GM03348 (cell line): ENCODE measurements at places on chromosomes 16 and 17.
A peak's percentile ranks its signal among the peaks of the same experiment; 100 is the strongest.

- peak; percentile 91 for DNase-seq
Measured at GRCh38 chr16:50313596-50314478, 47.5 kb downstream of the ADCY7 start.

DNA sequence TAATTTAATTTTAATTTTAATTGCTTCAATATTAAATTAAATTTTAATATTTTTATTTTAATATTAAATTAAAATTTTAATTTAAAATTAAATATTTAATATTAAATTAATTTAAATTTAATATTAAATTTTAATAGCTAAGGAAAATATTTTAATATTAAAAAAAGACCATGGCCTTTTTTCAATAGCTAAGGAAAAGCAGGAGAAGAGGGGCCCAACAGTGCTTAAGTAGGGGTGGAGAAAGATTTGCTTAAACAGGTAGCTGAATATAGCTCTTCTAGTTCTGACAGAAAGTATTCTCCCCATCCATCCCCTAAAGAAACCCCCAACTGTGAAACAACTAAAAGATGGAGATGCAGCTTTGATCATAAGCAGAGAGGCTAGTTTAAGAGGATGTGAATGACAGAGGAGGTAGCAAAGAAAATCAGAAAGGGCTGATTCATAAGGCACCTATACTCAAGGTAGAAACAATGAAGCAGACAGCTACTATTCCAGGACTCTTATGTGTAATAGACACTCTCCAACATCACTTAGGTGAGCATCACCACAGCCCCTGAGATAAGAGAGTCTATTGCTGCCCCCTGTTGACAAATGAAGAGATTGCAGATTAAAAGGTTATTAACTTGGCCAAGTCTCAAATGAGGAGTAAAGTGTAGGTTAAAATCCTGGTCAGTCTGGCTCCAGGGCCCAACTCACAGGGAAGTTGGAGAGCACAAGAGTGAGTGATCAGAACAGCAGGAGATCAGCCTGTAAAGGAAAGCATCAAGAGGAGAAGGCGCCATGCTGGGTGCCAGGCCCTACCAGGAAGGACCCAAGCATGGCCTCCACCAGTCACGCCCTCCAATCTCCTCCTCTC lies 7.8 kb upstream of the RNASEK start:
- peak; percentile 59 for DNase-seq

DNA sequence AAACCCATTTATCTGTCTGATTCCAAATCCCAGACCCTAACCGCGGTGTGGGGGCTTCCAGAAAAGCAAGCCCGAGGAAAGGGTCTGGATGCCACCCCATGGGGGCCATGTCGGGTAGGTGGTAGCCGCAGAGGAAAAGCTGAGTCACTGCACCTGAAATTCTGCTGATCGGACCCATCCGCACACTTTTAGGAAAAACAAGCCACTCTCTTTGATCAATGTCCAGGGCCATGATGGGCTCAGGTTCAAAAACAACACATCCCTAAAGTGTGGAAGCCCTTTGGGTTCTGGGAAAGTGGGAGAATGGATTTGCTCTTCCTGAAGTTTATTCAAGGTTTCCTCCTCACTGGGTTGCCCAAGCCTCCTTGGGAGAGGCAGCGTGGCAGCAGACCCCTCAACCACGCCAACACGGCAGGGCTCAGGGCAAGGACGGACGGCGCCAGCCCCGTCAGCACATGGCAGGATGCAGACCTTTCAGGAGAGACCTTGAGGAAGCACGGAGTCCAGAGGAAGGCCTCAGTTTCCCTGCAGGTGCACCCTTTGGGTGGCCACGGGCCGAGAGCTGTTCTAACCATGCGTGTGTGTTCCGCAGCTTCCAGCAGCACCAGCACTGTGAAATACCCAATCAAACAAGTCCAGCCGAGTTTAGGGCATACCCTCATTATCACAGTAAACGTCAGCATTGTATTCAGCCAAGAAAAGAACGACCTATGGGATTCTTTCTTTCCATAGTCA lies 367.0 kb downstream of the FOXL1 start:
- no peak for DNase-seq

- DNase-seq, result peak; percentile 78
Measured at GRCh38 chr17:76736349-76737081, 616 bp downstream of the SRSF2 start.

- peak; percentile 45 for DNase-seq
Measured at GRCh38 chr17:28950017-28950751, 1.1 kb downstream of the PHF12 start.

DNA sequence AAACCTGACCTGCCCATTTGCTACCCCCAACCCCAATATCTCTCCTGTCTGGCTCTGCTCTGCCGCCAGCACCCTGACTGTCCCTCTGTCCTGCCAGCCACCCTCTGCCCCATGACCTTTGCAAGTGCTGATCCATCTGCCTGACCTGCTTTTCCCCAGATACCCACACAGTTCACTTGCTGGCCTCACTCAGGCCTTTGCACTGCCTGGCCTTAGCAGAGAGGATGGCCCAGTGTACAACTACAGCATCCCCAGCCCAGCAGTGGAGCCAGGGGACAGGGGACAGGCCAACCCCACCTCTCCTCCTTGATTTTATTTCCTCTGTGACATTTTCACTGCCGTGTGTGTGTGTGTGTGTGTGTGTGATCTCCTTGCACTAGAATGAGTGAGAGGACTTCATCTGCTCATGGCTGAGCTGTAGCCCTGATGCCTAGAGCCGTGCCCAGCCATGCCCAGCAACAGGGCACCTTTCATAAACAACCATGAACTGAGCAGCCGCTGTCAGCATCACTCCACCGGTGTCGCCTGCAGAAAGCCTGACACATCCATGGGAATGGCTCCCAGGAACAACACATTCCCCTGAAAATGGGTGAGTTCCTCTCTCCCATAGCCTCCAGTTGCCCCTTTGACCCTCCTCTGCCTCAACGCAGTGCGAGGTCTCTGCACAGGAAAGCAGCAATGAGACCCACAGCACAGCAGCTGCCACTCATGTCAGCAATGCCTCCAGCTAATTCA lies 36.0 kb upstream of the RBFOX3 start:
- no peak for DNase-seq

DNA sequence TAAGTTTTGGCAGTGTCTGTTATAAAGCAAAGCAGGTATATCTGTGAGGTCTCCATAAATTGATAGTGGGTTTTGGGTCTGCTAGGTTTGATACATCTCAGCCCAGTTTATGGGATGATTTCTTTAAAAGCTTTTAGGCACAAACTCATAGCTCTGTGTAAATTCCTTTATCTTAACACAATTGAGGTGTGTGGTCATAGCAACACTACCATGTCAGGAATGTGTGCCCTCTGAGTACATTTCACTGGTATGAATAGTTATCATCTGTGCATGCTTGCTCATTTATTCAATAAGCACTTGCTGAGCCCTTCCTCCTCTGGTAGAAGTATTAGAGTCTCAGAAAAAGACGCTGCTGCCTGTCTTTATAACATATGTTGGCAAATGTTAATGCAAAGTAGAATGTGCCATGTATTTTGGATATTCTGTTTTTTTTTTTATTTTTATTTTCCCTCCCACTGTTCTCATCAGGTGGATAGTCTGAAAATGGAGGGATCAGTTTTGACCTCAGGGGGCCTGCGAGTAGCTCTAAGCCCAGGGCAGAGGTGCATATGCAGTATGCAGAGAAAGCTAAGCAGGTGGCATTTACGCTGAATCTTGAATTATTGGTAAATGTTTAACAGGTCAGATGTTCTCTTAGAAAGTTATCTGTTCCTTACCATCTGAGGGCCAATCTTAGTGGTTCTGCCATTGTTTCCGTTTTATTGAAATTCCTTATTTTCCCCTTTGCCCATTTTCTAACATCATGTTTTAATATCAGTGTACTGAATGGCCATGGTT lies 90.7 kb downstream of the WNT3 start:
- DNase-seq, result peak; percentile 74

DNA sequence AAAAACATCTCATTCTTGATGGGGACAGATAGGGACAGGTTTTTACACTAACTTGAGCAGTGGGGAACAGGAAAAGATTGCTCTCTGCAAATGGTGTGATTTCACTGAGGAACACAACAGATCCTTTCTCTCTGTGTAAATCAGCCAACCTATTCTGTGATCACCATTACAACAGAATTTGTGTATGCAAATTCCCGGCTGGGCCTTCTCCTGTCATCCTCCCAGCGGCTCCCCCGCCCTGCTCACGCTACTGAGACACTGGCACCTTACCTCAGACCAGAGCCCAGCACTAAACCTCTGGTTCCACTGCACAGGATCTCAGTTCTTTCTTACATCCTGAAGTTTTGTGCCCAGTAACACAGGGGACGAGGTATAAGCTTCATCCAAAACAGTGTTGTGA lies 97.0 kb upstream of the FA2H start:
- no peak for DNase-seq

- no peak for DNase-seq
Measured at GRCh38 chr17:75553295-75554110, 28.0 kb downstream of the LLGL2 start.

DNA sequence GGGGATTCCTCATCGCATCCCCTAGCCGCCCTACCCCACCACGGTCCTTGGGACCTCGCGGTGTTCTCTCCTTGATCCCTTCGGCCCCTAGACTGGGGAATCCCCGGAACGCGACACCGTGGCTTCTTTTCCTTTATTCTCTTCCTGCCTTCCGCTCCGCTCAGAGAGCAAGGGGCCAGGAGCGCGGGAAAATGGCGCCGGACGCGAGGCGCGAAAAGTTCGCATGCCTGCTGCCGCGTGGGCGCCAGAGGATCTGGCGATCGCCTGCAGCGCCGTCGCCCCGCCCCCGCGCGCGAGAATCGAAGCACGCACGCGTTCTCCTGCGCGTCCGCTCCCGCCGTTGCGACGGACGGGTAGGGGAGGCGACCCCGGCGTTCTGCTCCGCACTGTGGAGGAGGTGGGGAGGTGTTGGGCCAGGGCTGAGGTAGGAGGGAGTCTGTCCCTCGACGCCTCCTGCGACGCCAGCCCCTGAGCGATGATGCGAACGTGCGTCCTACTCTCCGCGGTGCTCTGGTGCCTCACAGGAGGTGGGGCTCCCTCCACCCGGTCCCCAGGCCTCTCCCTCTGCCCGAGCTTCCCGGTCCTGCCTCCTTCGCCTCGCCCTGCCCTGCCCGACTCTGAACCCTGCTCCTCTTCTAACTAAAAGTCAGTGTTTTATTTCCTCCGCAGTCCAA lies at the start of gene ZPBP2:
TSS of gene ZPBP2 (plus strand) at position 323 of the 674 bp plus-strand sequence. CDS start at position 476, 153 bp downstream.
- DNase-seq, result no peak

DNA sequence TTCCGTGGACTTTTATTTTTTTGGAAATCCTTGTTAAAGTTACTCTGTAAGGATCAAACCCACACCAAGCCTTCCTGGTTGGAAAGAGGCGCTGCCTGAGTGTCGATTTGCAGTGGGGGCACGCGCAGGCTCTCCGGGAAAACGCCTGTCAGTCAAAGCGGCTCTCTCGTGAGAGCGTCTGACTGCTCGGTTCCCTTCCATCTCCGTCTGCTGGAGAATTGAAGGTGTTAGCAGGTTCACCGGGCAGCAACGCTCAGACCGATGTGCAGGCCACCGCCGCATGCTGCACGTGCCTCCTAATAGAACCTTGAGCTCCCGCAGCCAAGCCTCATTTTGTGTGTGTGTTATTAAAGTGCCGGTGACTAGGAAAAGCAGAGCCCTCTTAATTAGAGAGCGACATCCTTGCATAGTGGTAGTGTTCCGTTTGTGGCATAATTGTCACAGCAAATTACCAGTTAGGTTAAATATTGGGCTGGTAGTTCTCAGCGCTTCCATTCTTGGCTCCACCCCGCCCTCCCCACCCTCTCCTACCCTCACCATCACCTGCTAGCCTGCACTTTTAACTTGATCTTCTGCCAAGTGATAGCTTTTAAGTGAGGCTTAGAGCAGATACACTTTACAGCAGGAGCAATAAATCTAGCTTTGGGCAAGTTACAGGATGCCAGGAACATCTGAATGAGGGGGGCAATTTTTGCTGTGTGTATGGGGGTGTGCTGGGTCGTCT lies 75.5 kb downstream of the RPA1 start:
- DNase-seq, result no peak

- DNase-seq, result no peak
Measured at GRCh38 chr17:75459590-75460267, 3.3 kb downstream of the TMEM94 start.

- peak; percentile 62 for DNase-seq
Measured at GRCh38 chr17:48483004-48483403, 47.8 kb downstream of the HOXB1 start.

- DNase-seq, result no peak
Measured at GRCh38 chr17:76683011-76683755, 27.6 kb downstream of the MXRA7 start.

DNA sequence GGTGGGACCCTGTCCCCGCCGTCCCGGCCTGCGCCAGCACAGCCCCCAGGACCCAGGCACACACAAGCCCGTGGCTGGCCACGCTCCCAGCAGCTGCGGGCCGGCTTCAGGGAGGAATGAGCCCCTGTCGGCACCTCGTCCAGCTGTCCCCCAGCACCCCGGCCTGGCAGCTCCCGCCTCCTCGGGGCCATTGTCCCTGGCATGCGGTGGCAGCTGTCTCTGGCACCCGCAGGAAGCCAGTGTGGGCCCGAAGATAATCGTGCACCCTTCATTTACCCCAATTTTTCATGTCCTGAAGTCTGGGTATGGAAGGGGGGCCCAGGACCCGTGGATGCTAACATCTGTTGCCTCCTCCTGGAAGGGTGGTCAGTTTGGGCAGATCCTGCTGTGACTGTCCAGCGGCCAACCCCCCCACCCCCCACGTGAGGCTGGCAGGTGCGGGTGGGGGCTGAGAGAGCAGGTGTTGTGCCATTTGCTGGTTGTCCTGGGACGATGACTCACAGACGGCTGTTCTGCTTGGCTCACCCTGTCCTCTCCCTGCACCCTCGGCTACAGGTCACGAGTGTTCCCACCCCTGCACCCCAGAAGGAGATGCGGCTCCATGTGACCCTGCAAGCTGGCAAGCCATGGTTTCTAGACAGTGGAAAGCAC lies 4.0 kb upstream of the LMF1 start:
- no peak for DNase-seq

DNA sequence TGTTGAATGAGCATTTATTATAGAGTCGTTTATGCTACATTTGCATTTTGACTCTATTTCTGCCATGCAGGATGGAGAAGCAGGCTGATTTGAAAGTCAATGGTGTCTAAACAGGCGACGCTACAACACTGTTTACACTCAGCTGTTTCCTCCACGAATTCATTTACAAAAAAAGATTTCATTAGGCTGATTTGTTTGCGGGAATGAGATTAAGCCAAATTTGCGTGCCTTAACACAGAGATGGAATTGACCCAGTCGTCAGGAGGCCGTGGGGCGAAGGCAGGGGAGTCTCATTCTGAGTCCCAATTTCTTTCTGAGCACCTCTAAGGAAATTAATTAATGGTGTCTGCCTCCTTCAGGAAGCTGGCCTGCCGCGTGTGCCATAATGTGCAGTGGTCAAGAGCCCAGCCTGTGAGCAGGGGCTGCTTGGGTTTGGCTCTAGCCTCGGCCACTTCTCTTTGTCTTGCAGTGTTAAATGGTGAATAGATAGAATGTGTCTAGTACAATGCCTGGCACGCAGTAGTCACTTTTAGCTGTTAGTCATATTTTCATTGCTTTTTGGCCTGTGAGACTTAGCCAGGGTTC lies 88.6 kb upstream of the NKD1 start:
- DNase-seq, result no peak

DNA sequence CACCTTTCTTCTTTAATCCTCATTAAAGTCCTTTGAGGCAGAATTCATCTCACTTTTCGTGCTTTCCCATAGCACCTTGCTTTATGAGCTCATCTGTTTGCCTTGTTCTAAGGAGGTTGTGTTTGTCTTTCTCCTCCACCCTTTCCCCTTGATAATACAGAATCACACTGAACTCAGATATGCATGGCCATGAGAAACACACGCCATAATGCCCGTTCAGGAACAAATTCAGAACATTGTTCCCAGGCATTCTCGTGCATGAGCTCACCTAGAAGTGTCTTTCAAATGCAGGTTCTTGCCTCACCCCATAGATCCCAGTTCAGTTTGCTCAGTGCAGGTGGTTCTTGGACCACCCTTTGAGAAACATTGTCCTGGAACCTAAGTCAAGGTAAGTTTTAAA lies 71.1 kb downstream of the TMEM114 start:
- no peak for DNase-seq

- no peak for DNase-seq
Measured at GRCh38 chr16:65392806-65393565, 271.1 kb upstream of the CDH11 start.
